ENCODE measurements at places on chromosomes 6 and 20.

DNA sequence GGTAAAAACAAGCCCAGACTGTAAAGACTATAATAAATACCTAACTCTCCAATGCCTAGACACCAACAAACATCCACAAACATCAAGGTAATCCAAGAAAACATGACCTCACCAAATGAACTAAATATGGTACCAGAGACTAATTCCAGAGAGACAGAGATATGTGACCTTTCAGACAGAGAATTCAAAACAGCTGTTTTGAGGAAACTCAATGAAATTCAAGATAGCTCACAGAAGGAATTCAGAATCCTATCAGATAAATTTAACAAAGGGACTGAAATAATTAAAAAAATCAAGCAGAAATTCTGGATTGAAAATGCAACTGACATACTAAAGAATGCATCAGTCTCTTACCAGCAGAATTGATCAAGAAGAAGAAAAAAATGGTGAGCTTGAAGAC, 26.6 kb downstream of the NCOA6 start:
- no peak for DNase-seq

- DNase-seq, result no peak
These were observed 13.8 kb upstream of the KIF16B start for GRCh38 chr20:16587066-16587465.

- no peak for DNase-seq
These were observed 77.9 kb upstream of the CITED2 start for GRCh38 chr6:139452148-139452876.

GRCh38 chr6:137043710-137044365, 927 bp downstream of the IL20RA start:
- no peak for DNase-seq

DNA sequence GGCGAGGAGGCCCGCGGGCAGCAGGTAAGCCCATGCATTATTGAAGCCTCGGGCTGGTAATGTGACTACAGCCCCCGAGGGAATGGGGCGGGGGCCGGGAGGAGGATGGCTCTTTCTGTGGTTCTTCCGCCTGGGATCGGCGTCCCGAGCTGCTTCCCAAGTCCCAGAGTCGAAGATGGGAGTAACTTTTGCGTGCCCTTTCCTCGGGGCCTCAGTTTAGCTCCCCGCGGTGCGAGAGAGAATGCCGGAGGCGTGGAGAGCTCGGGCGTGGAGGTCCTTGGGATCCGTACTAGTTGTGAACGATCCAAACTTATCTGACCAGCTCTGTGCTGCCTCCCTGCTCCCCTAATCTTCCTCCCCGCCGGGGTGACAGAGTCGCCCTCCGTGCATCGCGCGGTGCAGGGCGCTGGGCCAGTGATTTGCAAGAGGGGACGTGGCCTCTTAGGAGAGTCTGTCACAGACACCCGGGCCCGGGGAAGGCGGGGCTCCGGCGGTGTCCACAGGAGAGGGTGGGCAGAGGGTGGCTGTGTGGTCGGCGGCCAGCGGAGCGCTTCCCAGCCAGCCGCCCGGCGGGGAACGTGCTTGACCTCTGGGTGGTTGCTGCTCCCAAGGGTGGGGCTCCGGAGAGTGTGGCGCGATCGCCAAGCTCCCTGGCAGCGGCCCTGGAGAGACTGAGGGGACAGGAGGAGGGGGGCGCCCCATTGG, 815 bp downstream of the UTRN start:
- DNase-seq, result no peak

- no peak for DNase-seq
These were observed 995 bp downstream of the STK4 start for GRCh38 chr20:44967207-44967807.

GRCh38 chr20:14093652-14094051, 98.3 kb downstream of the MACROD2 start:
- no peak for DNase-seq

DNA sequence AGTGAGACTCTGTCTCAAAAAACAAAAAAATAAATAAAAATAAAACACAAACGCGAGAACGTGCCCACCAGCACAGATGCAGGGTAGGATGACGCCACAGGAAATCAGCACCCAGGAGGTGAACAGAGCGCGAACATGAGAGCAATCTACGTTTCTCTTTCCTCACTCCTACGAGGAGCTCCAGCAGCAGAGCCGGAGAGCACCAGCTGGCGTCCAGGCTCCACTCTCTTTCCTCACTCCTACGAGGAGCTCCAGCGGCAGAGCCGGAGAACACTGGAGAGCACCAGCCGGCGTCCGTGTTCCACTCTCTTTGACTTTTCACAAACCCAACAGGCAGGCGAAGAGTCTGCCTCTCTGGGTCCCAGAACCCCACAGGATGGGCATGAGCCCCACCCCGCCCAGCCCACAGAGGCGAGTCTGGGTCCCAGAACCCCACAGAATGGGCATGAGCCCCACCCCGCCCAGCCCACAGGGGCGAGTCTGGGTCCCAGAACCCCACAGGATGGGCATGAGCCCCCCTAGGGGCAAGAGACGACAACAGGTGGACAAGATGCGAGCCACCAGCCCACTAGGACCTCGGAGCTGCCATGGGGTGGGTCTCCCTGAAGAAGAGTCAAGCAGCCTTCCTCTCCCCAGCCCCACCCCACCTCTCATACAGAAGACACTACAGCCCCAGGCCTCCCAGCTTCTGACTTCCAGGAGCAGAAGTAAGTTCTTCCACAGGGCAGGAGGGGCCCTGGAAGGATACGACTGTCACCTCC, 20.2 kb downstream of the ZBTB46 start:
- DNase-seq, result no peak

DNA sequence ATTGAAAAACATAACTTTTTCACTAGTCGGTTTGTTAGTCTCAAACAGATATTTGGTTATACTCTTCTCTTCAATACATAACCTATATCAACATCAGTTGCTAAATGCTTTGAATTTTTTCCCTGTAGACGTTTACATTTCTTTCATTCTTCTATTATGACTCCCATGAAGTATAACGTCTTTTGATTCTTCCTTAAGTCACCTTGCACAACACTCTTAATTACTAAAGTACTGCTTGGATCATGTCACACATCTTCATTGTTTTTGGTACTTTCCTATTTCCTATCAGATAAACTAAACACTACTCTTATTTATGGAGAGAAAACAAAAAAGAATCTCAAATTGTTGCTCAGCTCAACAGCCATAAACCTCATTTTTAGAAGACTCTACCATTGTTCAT, 23.0 kb upstream of the BMP5 start:
- DNase-seq, result no peak

DNA sequence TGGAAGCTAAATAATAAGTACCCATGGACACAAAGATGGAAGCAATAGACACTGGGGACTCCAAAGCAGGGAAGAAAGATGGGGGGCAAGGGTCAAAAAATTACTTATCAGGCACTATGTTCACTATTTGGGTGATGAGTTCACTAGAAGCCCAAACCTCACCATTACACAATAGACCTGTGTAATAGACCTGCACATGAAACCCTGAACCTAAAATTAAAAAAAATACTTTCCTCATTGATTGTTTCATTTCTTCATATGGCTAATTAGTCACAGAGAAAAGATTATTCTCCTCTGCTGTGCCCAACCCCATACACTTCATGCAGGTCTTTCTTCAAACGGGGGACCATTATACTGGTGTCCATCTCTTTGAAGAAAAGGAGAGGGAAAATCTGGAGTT, 213.0 kb upstream of the DTNBP1 start:
- no peak for DNase-seq

DNA sequence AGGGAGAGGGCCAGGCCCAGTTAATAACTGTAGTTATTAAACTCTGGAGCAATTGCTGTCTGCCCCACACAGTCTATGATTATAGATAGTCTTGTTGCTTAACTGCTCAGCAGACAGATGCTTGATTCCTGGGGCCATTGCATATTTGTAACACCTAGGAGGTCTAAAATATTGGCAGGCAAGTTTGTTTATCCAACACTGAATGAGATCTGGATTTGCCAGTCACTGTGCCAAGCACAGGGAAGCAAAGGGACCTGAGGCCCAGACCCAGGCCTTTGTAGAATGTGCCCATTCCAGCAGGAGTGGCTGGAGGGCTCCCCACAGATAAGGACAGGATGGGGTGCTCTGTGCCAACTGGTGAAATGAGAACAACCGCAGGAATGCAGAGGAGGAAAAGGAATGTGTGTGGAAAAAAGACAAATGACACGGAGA, 17.6 kb upstream of the ENTPD6 start:
- no peak for DNase-seq

DNA sequence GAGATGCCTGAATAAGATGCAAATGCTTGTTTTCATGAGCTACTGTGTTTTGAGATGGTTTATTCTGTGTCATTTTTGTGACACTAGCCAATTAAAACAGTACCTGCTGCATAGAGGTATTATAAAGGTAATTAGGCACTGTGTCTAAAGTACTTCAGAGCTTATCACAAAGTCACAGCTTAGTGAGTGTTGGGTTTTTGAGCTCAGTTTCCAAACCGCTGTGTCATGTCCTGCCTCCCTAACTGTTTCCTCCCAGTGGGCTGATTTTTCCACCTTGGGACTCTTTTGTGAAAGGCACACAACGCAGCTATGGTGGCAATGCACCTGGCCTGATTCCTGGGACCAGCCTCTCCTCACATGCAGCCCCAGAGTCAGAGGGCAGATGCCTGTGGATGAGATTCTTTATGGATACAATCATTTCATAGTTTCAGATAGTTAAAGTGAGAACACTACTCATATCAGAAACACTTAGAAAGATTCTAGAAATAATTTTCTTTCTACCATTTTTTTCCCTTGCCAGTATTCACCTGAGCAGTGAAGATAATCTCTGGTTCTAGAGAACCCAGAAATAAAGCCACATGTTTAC, 41.3 kb upstream of the TAGAP start:
- no peak for DNase-seq

DNA sequence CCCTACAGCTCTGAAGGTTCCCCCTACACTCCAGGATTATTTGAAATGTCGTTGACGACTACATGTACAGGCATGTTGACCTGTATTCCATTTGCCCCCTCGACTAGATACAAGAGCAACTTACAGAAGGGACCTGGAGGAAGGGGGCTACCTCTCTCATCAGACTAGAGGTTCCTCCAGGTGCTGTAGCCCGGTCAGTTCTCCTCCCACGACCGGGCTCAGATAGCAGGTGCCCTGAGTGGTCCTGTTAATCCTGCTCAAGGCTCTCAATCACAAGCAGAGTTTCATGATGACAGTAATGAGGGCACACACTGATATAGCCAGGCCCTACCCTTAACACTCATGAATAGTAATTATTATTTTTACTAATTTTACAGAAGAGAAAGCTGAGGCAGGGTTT, 36.5 kb downstream of the KCNK5 start:
- no peak for DNase-seq

DNA sequence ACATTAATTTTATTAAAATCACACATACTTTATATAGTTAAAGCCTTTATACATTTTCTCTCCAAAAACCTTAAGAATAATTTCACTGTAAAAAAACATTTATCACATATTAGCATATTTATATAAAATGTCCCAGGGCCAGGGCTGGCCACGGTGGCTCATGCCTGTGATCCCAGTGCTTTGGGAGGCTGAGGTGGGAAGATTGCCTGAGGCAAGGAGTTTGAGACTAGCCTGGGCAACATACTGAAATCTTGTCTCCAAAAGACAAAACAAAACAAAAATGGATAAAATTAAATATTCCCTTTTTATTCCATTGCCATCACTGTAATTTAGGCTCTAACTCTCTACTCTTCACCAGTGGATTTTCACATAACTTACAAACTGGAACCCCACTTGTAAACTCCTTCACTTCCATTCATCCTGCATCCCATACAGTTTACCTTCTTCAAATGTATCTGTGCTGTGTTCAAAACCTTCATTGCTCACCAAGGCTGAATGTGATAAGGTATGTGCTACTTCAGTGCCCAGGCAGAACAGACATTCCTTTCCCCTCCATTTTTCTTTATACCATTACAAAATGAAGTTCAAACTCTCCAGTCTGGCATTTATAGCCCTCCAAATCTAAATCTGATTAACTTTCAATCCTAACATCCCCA, 42.9 kb upstream of the PIM1 start:
- DNase-seq, result no peak

GRCh38 chr6:164612751-164613150, 696.7 kb downstream of the C6orf118 start:
- DNase-seq, result no peak

GRCh38 chr20:43831481-43832065, 83.1 kb upstream of the TOX2 start:
- DNase-seq, result no peak

DNA sequence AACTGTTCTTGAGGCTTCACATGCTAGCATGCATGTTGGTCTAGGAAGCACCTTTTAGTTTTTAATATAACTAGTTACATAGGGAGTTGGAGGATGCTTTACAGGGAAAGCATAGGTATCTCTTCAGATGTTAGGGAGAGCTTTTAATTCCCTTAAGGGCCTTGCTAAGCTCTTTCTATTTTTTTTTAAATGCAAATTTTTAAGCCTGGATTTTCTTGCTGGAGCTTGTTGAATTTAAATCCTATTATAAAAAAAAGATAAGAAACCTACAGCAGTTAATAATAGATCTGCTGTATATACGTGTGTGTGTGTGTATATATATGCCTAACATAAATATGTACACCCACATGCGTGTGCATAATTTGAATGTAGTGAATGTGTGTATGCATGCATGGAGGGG, 79.0 kb downstream of the FIG4 start:
- no peak for DNase-seq

DNA sequence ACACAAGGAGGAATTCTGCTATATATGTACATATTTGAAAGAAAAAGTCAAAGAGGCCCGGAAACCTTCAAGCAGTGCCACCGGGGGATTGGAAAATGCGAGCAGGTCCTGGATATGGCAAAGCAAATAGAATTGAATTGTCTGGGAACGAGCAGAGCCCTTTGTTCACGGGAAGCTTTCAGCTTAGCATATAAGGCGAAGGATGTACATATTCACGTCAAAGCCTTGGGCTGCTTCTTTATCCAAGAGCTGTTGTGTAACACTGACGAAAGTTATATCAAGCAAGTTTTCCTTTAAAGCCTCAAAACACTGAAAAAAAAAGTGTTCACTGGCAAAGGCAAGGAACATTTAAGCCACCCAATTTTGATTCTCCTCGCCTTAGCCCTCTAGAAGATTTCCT, 171.0 kb downstream of the GPX5 start:
- DNase-seq, result no peak

GRCh38 chr6:28982476-28983266, 22.4 kb downstream of the ZNF311 start:
- DNase-seq, result no peak

DNA sequence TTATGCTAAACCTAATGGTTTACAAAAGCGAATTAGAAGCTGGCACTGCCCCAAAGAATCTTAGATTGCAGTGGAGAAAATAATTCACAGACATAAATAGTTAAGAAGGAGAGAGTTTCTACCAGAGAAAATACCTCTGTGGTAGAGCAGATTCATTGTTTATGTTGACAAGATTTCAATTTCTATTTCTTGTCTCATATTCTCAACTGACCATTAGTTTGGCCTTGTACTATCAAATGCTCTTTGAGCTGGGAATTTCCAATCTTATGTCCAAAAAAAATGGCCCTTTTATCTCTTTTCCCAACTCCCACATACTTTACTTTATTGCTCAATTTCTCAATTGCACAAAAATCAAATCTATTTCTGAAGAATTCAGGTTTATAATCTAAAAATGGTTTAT, 804.1 kb upstream of the CITED2 start:
- no peak for DNase-seq

All from vagina (tissue), 2 donors.